ENCODE measurements at places on chromosomes 6 and 20. TPM values are rescaled to one million over a fixed set of nuclear protein-coding genes. Genes with fewer than 3 reads are reported as not detected.

DNA sequence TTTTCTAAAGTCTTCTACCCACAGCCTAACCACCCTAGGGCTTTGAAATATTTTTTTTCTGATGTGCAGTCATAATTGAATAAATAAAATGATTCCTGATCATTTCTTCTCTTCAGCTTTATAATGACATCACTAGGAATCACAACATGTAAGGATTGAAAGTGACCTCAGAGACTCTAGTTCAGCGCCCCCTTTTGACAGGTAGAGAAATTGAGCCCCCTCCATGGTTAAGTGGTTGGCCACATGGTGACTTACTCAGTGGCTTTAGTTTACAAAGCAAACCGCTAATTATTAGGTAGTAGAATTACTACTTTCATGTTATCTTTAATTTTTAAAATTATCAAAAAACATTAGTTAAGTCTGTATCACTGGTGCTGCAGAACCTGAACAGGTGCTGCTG is 13.3 kb upstream of the SLC2A12 start:
- H3K4me3 ChIP-seq, result no peak overlapping the region
- DNase-seq, result peak; percentile 12
- peaks cover 21% of the 10 kb centered on the region for H3K4me1 ChIP-seq
- peaks cover 10% of the 10 kb centered on the region for H3K27me3 ChIP-seq
- no peaks in the 10 kb centered on the region for H3K36me3 ChIP-seq
- no peak overlapping the region for H3K27ac ChIP-seq

- peak overlapping the region; percentile 74 for H3K27ac ChIP-seq
- no peak for DNase-seq
- no peaks in the 10 kb centered on the region for H3K36me3 ChIP-seq
- no peak overlapping the region for H3K4me3 ChIP-seq
Measured at GRCh38 chr6:138289739-138290138, 71.4 kb upstream of the PBOV1 start.

DNA sequence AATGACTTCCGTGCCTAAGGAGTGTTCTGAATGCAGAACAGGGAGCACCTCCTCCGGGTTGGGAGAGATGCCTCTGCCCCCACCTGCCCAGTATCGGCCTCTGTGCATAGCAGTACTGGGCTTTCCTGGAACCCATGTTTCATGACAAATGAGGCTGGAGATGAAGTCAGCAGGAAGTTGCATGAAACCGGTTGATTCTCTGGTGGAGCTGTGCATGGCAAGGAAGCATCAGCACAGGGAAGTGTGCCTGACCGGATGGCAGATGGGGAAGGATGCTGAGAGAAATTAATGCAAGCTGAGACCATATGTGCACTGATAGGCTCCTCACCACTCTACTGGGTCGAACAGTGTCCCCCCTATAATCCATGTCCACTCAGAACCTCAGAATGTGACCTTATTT is 155.5 kb downstream of the CDH26 start:
- H3K27me3 ChIP-seq, result peaks cover 17% of the 10 kb centered on the region
- H3K36me3 ChIP-seq, result no peaks in the 10 kb centered on the region
- no peak overlapping the region for H3K27ac ChIP-seq

CTCFL gene
- not detected for total RNA-seq

NHLRC1 gene
- 1.5 TPM for total RNA-seq

GRCh38 chr6:42505385-42505718 is 53.6 kb upstream of the TRERF1 start:
- peak; percentile 43 for DNase-seq
- peak overlapping the region; percentile 60 for H3K27ac ChIP-seq
- H3K27me3 ChIP-seq, result peaks cover 3% of the 10 kb centered on the region
- H3K36me3 ChIP-seq, result no peaks in the 10 kb centered on the region

DNAAF9 gene
- total RNA-seq, result 12.7 TPM

- H3K36me3 ChIP-seq, result peaks cover 23% of the 10 kb centered on the region
- no peak for DNase-seq
- H3K27ac ChIP-seq, result no peak overlapping the region
- H3K4me3 ChIP-seq, result no peak overlapping the region
- H3K4me1 ChIP-seq, result peaks cover 70% of the 10 kb centered on the region
Measured at GRCh38 chr6:45431317-45432065, 53.8 kb upstream of the SUPT3H start.

GRCh38 chr20:3406481-3407039 is 909 bp downstream of the DNAAF9 start:
- DNase-seq, result no peak
- H3K4me1 ChIP-seq, result peaks cover 38% of the 10 kb centered on the region
- peak overlapping the region; percentile 95 for H3K27ac ChIP-seq
- H3K36me3 ChIP-seq, result no peaks in the 10 kb centered on the region
- H3K27me3 ChIP-seq, result no peaks in the 10 kb centered on the region

RBBP9 gene
- total RNA-seq, result 15.4 TPM

GRCh38 chr20:47605673-47606413 is 104.2 kb downstream of the NCOA3 start:
- H3K4me3 ChIP-seq, result no peak overlapping the region
- peaks cover 8% of the 10 kb centered on the region for H3K36me3 ChIP-seq
- peaks cover 1% of the 10 kb centered on the region for H3K27me3 ChIP-seq
- H3K27ac ChIP-seq, result no peak overlapping the region
- H3K4me1 ChIP-seq, result peaks cover 68% of the 10 kb centered on the region

LYRM2 gene
- 40.1 TPM for total RNA-seq

PCK1 gene
- not detected for total RNA-seq

DNA sequence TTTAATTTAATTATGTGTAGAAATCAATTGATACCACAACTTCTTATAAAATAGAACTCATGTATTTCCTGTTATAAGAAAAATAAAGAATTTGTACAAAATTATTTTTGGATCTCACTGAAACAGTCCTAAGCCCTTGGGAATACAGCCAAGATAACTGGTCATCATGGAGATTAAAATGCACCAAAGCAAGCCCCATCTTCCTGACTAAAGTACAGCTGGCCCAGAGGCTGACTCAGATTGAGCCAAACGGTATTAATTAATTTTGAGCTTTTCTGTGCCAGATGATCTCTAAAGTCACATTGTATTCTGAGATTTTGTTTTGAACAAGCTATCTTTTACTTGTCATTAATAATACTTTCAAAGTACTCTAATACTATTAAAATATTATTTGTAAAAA is 978.5 kb downstream of the TBC1D32 start:
- H3K27ac ChIP-seq, result no peak overlapping the region
- no peaks in the 10 kb centered on the region for H3K27me3 ChIP-seq
- no peaks in the 10 kb centered on the region for H3K4me1 ChIP-seq
- H3K36me3 ChIP-seq, result no peaks in the 10 kb centered on the region
- no peak overlapping the region for H3K4me3 ChIP-seq

HLA-DMA gene
- total RNA-seq, result 2.6 TPM

DNA sequence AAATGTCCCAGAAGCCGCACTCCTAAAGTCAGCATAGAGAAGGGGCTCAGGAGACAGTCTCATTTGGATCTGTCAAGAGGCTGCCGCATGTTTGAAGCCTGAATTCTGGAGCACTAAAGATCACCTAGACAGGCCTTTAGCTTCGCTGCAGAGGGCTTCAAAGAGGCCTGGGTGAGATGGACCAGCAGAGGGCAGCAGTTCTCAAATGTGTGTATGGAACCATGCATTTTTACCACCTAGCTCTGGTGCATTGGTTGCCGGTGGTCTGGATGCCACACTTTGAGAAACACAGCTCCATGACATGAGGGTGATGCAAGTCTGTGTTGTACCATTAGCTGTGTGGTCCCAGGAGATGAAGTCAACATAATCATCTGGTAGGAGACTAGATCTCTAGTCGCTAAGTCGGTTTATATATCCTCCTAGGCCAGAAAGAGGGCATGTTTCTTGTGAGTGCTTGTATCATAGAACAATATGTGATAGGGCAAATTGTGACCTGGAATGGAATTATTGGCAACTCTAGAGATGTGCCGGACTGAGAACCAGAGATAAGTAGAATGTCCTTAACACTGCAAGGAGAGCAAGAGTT is 64.8 kb downstream of the KIAA0319 start:
- H3K27me3 ChIP-seq, result no peaks in the 10 kb centered on the region
- DNase-seq, result peak; percentile 53
- H3K4me1 ChIP-seq, result peaks cover 23% of the 10 kb centered on the region
- no peak overlapping the region for H3K27ac ChIP-seq
- H3K4me3 ChIP-seq, result no peak overlapping the region
- H3K36me3 ChIP-seq, result no peaks in the 10 kb centered on the region

DNA sequence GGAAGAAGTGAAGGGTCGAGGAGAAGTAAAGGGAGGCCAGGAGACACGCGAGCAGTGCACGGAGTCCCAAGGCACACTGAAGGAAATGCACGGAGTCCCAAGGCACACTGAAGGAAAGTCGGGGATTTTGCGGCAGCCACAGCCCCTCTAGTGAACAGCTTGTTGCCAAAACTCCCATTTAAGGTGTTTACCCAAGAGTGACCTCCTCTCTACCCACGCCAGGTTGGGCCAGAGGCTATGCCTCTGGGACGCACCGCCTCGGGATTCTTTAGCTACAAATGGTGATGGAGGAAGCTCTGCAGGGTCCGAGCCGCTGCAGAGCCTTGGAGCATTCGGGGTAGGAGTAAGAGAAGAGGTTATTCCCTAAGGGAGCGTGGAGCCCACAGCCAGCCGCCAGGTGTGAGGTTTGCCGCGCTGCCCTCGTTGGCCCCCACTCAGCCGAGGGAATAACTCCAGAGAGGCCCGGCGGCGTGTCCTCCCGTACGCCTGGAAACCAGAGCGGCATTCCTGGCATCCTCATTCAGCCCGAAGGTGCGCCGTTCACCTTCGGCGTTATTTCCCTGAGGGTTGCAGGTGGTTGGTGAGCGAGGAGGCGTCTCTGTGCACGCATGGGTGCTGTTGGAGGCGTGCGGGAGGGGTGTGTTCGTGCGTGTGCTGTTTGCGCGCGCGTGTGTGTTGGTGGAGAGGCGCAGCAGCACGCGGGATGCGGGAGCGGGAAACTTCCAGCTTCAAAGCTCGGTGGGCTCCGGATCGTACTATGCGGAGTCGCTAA is 3.4 kb upstream of the MAFB start:
- H3K4me1 ChIP-seq, result no peaks in the 10 kb centered on the region
- no peak overlapping the region for H3K27ac ChIP-seq
